ENCODE measurements at places on chromosomes 6 and 20.

GRCh38 chr6:5894357-5894756, 112.4 kb downstream of the NRN1 start:
- no peak for DNase-seq

DNA sequence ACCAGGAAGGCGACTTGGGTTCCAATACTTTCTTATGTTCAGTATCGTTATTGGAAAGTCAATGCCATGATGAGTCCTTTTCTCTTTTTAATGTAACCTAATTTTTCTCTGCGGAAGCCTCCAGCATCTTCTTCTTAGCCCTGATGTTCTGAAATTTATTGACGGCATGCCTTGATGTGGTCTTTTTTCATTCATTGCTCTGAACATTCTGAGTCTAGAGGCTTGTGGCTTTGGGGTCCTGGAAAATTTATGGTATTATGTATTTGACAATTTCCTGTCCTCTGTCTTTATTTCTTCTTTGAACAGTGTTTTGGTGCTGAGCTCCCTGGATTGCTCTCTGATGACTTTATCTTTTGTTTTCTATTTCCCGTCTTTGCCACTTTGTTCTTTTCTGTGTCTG, 28.7 kb upstream of the MAS1 start:
- no peak for DNase-seq

- no peak for DNase-seq
Observed at GRCh38 chr6:3878048-3878666, 29.0 kb downstream of the FAM50B start.

- DNase-seq = no peak
Observed at GRCh38 chr6:72035966-72036365, 149.6 kb downstream of the RIMS1 start.

GRCh38 chr6:94144807-94145206, 725.4 kb upstream of the EPHA7 start:
- DNase-seq = no peak

Measured in stimulated activated CD4-positive, alpha-beta T cell treated with anti-CD3 and anti-CD28 coated beads, Interleukin-4, amount 100 ng/mL, for 48 hours (primary cell).